NAMALWA (cell line): ENCODE measurements at places on chromosomes 3 and 15.

GRCh38 chr3:152205097-152205593 is 63.6 kb upstream of the MBNL1 start:
- DNase-seq, result peak; percentile 90

DNA sequence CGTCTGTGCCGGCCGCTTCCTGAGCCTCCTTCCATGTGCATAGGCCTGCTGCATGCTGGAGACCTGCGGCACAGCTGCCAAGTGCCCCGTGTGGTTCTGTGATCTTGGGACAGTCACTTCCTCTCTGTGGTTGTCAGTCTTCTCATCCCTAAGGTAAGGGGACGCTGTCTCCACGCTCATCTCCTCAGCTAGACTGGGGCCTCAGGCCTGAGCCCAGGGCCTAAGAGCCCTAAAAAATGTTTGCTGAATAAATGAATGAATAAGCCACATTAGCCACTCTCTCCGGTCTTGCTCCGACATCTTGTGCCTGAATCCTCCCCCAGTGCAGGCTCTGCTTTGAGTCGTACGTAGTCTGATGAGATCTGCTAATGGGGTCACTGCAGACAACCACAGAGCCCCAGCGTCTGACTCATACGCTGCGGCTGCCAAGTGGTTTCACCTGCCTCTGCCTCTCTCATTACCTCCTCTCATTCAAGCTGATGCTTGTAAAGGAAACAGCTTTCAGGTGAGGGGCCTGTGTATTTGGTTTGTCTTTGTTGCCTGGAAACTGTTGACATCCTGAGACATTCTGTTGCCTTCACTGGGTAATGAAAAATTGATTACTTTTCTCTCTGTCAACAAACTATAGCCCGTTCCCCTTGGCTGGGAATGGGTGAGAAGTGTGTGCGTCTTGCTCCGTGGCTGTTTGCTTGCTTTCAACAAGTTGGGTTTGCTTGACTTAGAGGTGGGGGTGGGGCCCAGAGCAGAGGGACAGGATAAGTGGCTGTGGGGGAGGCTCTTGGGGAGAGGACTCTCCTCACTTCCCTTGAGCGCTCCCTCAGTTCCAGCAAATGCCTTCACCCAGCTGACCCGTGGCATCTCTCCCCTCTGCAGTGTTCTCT is 15.9 kb downstream of the RPLP1 start:
- DNase-seq, result no peak

GRCh38 chr3:18424213-18424728 is 868 bp downstream of the SATB1 start:
- no peak for DNase-seq

DNA sequence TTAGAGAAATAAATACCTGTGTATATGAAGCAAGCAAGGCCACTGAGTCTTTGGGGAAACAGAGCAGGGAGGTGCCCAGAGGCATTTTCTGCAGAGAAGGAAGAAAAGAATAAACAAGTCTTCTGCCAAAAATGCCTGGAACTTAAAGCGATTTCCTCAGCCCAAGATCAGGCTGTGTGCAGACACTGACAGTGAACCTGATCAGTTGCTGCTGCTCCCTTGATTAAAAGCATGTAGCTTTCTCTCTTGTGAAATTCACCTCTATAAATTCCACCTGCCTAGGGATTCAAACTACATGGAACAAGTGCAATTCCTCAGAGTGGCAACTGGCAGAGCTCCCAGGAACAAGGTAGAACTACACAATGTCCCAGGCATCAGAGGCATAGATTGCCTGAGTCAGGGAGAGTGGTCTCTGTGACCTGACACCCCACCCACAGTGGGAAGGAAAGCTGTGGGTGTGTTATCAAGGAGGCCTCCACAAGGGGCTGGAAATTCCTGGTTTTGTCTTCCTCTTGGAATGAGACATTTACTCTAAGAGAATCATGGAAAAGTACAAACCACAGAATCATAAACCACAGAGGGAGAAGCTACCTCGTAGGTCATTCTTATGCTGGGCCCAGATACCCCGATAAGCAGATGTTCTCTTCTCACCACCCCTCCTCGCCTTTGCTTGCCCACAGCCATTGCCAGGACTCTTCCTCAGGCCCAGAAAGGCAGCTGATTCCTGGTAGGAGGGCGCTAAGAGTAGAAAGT is 1.8 kb upstream of the ZBTB38 start:
- no peak for DNase-seq

DNA sequence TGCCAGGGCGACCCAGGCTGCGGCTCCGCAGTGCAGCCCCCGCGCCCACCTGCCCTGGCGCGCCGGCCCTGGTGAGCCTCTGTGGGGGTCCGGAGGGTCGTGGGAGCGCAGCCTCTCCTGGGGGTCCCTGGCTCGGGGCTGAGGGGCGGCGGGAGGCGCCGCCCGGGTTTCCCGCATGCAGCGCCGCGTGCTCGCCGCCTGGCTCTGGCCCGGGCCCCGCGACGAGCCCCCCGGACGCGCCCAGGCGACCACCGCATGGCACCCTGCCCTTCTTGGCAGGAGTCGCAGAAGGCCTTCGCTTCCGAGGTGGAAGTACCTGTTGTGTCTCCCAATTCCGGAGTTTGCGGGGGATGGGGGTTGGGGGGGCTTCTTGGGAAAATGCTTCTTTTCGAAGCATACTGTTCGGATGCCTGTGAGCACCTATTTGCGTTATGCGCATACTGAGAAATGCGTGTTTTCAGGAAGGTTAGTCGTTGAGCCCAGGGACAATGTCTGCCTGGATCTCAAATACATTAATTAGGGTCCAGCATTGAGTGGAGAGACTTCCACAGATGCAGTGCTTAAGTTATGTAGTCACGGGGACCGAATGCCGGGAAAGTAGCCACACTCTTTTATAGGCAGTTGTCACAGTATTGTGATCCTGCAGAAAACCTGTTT is 1.3 kb downstream of the GABRA5 start:
- DNase-seq, result no peak

DNA sequence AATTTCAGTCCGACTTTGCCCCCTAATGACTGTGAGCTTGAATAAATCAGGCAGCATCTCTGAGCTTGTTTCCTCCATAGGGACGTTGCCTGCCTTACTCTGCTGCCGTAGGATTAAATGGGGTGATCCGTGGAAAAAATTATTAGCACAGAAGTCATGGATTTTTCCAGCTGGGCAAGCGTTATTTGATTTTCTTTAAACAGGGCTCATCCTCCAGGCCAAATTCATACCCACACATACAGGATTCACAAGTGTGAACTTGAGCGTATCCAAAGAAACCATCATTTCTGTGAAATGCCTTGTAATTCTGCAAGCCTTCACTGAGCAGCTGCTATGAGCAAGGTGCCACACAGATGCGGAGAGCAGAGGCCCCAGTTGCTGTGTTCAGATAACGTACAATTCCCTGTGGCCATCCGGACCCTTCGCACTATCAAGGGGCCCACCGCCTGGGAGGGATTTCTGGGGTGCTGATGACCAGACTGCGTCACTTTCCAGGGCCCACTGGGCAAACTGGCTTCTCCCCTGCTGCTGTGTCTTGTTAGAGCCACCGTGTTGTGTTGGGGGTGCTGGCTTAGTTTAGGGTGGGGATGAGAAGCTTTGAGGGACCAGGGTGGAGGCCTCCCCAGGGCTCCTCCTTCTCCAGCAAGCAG is 61.4 kb downstream of the MGLL start:
- DNase-seq, result no peak

- no peak for DNase-seq
Observed at GRCh38 chr3:96169111-96169766, 645.2 kb upstream of the EPHA6 start.

DNA sequence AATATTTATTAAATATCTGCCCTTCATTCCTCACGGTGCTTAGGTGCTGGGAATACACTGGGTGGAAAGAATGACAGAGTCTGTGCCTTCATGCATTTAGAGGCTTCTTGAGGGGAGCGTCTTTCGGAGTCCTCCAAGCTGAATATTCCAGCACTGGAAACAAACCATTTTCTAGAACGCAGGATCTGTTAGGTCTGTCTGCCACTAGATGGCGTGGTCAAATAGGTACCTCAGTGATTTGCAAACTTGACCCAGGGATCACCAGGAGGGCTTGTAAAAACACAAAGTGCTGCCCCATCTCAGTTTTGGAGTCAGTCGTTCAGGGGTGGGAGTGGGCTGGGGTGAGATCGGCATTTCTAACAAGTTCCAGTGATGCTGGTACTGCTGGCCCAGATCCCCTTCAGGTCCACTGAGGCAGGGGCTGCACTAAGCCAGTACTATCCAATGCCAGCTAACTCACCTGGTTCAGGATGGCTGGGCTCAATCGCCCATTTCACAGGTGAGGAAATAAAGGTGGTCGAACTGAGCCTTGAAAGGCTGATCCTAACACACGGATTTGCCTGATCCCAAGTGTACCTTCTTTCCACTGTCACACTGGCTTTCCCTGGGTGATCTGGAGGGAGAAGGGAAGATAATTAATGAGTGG is 14.8 kb downstream of the ARNT2 start:
- DNase-seq, result peak; percentile 57

GRCh38 chr15:80925597-80926059 is 64.0 kb downstream of the MESD start:
- DNase-seq, result no peak

DNA sequence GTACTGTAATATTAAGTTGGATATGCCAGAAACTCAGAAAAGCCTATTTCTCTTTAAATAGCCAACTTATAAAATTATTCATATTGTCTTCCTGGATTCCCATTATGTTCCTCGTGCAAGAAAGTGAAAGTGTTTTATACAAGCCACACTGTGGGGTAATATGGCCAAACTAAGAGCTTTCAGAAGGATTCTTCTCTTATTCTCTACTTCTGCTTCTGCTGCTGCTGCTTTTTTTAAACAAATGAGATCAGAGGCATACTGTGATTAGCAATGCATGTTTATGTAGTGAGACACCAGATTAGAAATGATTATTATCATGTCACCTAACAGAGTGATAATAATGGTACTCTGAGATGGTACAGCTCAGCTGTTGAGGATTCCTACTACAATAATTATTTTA is 1026.5 kb upstream of the CFAP20DC start:
- no peak for DNase-seq

DNA sequence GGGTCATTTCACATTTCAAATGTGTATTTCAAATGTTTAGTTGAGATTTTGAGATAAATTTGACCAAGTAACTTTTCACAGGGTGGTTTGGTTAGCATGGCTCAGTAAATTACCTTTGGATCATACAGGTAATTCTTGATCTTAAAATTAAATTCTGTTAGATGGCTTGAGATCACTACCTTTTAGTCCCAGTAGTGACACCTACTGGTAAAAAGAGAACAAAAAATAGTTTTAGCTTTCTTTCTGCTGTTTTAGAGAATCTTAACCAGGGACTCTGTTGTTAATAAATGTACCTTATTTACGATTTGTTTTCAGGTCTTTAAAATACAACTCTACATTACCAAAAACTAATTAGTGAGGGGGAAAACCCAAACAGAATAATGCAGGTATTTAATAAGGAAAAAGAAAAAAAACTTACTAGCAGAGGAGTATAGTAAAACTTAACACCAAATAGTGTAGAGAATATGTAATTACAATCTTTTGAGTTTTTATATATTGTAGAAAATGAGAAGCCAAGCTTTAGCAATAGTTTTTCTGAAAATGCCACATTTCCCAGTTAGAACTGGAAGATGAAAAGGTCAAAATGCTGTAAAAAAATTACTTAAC is 620.3 kb upstream of the AGTR1 start:
- peak; percentile 61 for DNase-seq

GRCh38 chr15:85034276-85034675 is 52.6 kb downstream of the PDE8A start:
- no peak for DNase-seq

GRCh38 chr3:15453991-15454625 is 26.7 kb downstream of the EAF1 start:
- DNase-seq, result no peak

DNA sequence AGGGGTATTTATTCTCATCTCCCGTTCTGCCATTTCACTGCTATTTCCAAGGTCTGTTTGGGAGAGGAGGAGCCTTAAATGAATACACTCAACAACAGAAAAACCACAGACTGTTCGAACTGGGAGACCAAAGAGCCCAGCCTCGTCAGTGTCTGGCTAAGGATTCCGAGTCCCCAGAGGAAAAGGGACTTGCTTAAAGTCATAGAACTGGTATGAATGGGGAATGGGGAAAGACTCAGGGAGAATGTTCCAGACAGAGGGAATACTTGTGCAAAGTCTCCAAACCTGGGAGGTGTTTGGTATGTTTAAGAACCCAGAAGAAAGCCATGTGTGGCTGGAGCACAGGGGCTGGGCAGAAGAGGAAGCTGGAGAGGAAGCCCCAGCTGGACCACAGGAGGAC is 46.9 kb downstream of the FAM43A start:
- no peak for DNase-seq

DNA sequence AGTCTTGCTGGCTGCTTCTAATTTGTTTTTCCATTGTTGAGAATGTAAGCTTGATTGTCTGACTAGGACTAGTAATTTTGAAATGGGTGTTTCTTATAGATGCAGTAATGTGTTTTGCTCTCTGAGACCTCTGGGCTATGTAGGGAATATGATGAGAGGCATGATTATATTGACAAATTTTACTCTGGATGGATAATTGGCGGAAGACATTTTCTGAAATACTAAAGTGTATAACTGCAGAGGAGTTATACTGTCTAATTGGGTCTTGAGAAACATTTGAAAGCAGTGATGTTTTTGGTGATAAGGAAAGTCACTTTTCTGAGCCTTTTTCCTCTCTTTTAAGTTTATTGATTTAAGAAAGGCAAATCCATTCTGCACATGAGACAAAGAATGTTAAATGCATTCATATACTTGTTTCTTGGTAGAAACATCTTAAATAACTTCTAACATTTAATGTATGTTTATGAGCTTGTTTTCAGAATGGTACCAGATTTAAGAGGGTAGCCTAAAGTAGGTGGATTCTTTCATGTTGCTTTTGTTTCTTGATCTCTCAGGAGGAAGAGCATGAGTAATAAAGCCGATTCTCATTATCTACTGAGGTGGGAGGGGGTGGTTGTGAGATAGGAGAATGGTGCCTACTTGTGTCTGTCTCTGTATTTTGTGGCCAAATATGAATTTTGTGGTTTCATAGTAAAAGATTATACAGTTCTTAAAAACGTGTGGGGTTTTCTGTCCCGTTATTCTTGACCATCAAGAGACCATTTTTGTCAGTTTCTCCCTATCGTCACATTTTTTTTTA is 2.0 kb downstream of the ATP2C1 start:
- DNase-seq, result peak; percentile 7

- DNase-seq, result no peak
Observed at GRCh38 chr3:51845129-51845528, 16.3 kb upstream of the IQCF2 start.

DNA sequence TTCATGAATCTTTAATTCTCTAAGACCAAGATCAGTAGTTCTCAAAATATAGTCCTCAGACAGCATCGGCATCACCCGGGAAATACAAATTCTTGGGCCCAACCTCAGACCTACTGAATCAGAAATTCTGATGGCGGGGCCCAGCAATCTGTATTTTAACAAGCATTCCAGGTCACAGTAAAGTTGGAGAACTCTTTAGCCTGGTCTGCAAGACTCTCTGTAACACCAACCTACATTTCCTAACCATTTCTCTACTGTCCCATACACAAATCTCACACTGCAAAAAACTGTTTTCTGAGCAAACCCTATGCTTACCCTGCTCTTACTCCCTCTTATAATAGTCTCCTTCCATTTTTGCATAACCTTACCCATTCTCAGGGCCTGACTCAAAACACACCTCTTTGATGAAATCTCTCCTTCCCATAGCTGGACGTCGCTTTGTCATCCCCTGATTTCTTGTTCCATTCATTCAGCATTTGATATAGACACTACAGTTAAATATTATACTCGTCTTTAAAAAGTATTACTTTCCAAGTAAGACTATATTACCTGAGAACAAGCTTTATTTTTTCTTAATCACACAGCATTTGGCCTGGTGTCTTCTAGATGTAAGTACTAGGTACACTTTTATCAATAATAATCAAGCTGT is 83.3 kb upstream of the MYO5C start:
- DNase-seq, result no peak

GRCh38 chr3:50271314-50271936 is 2.5 kb downstream of the SEMA3B start:
- DNase-seq, result no peak

GRCh38 chr3:18086760-18087159 is 338.4 kb downstream of the SATB1 start:
- DNase-seq, result no peak
